ENCODE measurements at places on chromosomes 4 and X. TPM values are rescaled to one million over a fixed set of nuclear protein-coding genes. Genes with fewer than 3 reads are reported as not detected.
A peak's percentile ranks its signal among the peaks of the same experiment; 100 is the strongest.

- no peaks in the 10 kb centered on the region for H3K4me1 ChIP-seq
- DNase-seq: no peak
- H3K36me3 ChIP-seq: no peaks in the 10 kb centered on the region
These were observed 45.8 kb downstream of the TACR3 start for GRCh38 chr4:103673983-103674382.

The F8 gene
- total RNA-seq: 11.2 TPM

- no peaks in the 10 kb centered on the region for H3K36me3 ChIP-seq
- no peak overlapping the region for H3K27ac ChIP-seq
- DNase-seq: no peak
- H3K4me1 ChIP-seq: no peaks in the 10 kb centered on the region
- H3K27me3 ChIP-seq: no peaks in the 10 kb centered on the region
These were observed 36.4 kb upstream of the GPR174 start for GRCh38 chrX:79107891-79108718.

DNA sequence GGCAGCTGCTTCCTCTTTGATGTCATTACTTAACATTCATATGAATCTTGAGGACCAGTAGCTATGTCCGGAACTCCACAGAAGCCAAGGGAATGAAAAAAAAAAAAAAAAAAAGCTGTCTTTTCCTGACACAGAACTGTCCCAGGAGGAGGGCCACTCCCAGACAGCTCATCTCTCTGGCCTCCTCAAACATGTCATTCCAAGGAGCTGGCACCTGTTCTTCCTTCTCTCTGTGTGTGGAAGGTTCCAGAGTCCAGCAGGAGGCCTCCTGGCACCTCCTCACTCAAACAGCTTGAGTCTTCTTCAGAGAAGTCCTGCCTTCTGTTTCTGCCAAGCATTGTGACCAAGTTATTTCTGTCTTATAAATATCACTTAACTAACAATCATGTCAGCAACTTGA is 458.5 kb downstream of the AFF2 start:
- H3K27ac ChIP-seq: no peak overlapping the region
- no peaks in the 10 kb centered on the region for H3K36me3 ChIP-seq
- no peak overlapping the region for H3K4me3 ChIP-seq
- no peak for DNase-seq

The TNMD gene
- not detected for total RNA-seq

The DMRTC1 gene
- not detected for total RNA-seq

DNA sequence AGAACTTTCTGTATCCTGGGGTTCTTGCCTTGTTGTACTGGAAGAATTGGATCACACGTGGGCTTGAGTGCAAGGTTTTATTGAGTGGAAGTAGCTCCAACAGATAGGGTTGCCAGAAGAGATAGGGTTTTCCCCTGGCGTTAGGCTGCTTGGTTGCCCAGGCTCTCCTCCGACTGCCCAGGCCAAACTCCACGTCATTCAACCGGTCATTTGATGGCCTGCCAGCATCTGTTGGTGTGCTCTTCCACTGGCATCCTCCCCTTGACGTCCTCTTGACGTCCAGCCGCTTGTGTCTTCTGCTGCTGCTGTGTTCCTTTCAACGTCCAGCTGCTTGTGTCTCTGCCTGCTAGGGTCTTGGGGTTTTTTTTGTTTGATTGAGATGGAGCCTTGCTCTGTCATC is 340.3 kb upstream of the ZCCHC13 start:
- peaks cover 6% of the 10 kb centered on the region for H3K4me1 ChIP-seq
- H3K27me3 ChIP-seq: no peaks in the 10 kb centered on the region
- H3K4me3 ChIP-seq: no peak overlapping the region
- H3K36me3 ChIP-seq: no peaks in the 10 kb centered on the region
- no peak overlapping the region for H3K27ac ChIP-seq

- no peak for DNase-seq
- no peaks in the 10 kb centered on the region for H3K27me3 ChIP-seq
- no peak overlapping the region for H3K4me3 ChIP-seq
- no peaks in the 10 kb centered on the region for H3K36me3 ChIP-seq
These were observed 254.2 kb upstream of the NWD2 start for GRCh38 chr4:36990128-36990872.

DNA sequence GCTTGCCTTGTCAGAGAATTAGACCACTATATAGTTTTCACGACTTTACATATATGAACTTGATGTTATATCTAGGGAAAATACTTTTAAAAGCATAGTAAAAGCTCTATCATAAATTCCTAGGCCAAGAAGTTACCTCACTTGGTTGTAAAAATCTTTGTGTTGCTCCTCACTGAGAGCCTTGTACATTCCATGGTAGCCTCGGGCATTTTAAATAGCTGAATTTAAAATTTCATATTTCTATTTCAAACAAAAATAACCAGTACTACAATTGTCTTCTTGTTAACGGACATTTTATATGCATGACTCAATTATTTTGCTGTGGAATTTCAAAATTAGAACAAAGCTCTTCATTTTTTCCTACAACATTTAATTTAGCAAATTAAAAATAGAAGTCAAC is 107.6 kb downstream of the MID1 start:
- H3K36me3 ChIP-seq: no peaks in the 10 kb centered on the region
- no peaks in the 10 kb centered on the region for H3K27me3 ChIP-seq
- no peak overlapping the region for H3K4me3 ChIP-seq
- no peak for DNase-seq
- no peaks in the 10 kb centered on the region for H3K4me1 ChIP-seq

DNA sequence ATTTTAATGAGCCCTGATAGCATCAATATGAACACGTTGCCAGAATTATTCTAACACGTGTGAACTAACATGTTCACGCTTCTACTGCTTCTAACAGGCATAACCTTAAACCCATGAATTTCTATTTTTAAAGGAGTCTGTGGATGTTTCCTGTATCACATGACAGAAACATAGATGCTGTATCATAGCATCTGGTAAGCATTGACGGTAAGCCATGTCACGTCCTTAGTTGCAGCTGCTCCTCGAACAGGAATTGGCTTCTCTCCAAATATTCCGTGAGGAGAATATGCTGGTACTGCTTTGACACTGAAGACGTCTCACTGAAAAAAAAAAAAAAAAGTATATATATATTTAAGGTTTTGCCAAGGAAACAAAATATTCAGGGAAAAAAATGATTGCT is 105.1 kb upstream of the MXRA5 start:
- H3K4me3 ChIP-seq: no peak overlapping the region
- no peaks in the 10 kb centered on the region for H3K27me3 ChIP-seq
- no peaks in the 10 kb centered on the region for H3K36me3 ChIP-seq
- H3K4me1 ChIP-seq: no peaks in the 10 kb centered on the region

DNA sequence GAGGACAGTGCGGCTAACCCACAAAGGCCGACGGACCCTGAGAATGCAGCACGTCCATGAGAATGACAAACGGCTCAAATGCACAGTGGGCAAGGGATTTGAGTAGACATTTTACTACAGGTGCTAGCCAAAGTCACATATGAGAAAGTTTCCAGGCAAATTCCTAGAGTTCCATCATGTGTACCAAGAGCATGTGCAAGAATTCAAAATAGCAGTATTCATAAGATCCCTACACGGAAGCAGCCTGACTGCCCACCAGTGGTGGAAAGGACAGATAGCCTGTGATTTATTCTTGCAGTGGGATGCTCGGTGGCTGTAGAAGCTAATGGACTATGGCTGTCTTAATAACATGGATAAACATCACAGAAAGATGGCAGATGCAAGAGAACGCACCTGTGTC is 68.0 kb downstream of the RGS12 start:
- H3K4me1 ChIP-seq: no peaks in the 10 kb centered on the region
- no peak for DNase-seq
- no peaks in the 10 kb centered on the region for H3K36me3 ChIP-seq
- H3K27ac ChIP-seq: no peak overlapping the region
- no peaks in the 10 kb centered on the region for H3K27me3 ChIP-seq

The TXLNG gene
- 7.3 TPM for total RNA-seq

DNA sequence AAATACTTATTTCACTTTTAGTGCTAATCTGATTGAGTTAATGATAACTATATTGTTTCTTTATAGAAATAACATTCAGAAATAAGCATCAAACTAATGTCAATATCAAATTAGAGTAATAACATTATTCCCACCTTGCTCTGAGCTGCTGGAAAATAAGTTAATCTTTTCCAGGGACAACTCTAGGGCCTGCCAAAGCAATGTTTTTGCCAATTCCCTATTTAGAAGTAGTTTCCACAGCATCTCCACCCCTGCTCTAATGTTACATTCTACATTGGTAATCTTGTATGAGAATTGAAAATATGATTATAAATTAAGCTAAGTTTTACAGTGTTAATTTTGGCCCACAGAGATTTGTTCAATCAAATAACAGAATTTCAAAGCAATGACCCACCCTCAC is 68.3 kb downstream of the REELD1 start:
- no peaks in the 10 kb centered on the region for H3K4me1 ChIP-seq
- no peaks in the 10 kb centered on the region for H3K27me3 ChIP-seq
- no peak overlapping the region for H3K4me3 ChIP-seq
- no peak overlapping the region for H3K27ac ChIP-seq
- no peak for DNase-seq

- peaks cover 4% of the 10 kb centered on the region for H3K27me3 ChIP-seq
- H3K27ac ChIP-seq: no peak overlapping the region
- H3K4me3 ChIP-seq: no peak overlapping the region
- no peaks in the 10 kb centered on the region for H3K4me1 ChIP-seq
- H3K36me3 ChIP-seq: no peaks in the 10 kb centered on the region
These were observed 432.4 kb downstream of the DMD start for GRCh38 chrX:32778965-32779364.

GRCh38 chrX:25810202-25810601 is 327.9 kb upstream of the MAGEB18 start:
- H3K4me1 ChIP-seq: no peaks in the 10 kb centered on the region
- H3K36me3 ChIP-seq: no peaks in the 10 kb centered on the region
- no peak for DNase-seq
- no peak overlapping the region for H3K4me3 ChIP-seq
- no peak overlapping the region for H3K27ac ChIP-seq
- no peaks in the 10 kb centered on the region for H3K27me3 ChIP-seq

DNA sequence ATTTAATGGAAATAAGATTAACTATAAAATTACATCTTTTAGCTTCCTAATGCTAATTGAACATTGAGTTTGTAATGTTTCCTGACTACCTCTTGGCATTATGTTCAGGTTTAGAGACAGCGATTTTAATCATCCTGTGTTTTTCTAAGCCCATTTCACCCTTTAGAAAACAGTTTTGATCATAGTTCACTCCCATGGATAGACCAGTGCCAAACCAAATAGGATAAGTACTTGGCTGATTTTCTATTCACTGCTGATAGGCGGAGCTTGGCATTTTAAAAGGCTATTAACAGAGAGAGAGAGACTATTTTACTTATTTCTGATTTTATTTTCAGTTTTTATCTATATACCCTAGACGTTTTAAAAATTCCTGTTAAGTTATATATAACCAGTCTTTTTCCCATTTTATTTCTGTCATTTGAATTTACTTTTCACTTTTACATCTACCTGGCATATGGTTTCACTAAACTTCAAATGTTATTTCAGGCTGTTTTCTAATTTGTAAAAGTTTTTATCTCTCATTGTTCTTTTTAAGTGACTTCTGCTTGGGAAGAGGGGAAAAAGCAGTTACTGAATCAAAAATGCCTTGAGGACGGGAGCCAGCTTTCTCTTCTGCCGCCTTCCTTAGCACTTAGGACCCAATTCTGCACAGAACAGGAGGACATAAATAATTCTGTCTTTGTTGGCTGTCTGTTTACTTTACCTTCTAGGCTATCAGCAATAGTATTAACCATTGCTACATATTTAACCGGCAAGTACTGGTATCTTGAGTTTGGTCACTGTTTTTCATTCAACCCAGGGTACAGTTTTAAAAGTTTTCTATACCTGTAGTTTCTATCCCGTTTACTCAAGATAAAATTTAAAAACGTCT is 46.4 kb downstream of the SGMS2 start:
- H3K4me3 ChIP-seq: peak overlapping the region; percentile 1
- no peak for DNase-seq
- peak overlapping the region; percentile 65 for H3K27ac ChIP-seq
- no peaks in the 10 kb centered on the region for H3K36me3 ChIP-seq
- peaks cover 11% of the 10 kb centered on the region for H3K4me1 ChIP-seq

The CT55 gene
- not detected for total RNA-seq

GRCh38 chr4:158667651-158668198 is 4.0 kb downstream of the C4orf46 start:
- H3K27ac ChIP-seq: no peak overlapping the region
- DNase-seq: no peak
- no peaks in the 10 kb centered on the region for H3K27me3 ChIP-seq
- H3K4me3 ChIP-seq: no peak overlapping the region

The NUP62CL gene
- total RNA-seq: 3.3 TPM

The PAGE4 gene
- not detected for total RNA-seq

- no peaks in the 10 kb centered on the region for H3K4me1 ChIP-seq
- H3K27me3 ChIP-seq: no peaks in the 10 kb centered on the region
- DNase-seq: no peak
- peaks cover 5% of the 10 kb centered on the region for H3K36me3 ChIP-seq
These were observed 9.1 kb downstream of the CXCR3 start for GRCh38 chrX:71609095-71609750.

DNA sequence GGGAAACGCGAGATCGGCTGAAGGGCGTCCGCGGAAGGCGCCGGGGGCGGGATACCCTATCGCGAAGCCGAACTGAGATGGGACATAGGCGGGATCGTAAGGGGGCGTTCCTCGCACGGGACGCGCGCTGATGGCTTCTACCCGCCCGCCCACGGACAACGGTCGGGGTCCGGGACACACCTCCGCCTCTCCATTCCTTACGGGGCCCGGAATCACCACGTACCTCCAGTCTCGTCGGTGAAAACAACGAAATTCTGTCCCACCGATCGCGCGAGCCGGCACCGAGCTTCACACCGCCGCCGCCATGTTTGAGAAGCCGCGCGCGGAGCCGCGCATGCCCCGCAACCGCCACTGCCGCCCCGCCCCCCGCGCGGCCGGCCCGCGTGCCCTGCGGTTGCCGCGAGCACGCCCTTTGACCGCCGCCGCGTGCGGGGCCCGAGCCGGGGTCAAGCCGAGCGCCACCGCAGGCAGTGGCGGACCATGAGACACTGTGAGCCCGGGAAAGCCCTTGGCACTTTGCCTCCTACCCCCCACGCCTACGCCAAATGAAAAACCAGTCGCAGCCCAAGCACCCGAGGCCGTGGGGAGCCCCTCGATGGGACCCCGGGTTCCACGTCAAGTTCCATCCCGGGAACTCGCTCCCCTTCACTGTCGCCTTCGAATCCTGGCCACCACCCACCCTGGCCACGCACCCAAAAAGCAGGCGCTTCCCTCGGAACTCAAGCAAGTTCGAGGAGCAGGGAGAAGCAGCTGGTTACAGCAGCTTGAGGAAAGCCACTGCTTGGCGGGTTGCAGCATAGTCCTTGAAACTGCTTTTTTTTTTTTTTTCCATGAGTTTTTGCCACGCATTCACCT is at the start of gene SCML2:
TSS of gene SCML2 (minus strand) at position 320 of the 855 bp plus-strand sequence. CDS start 20,617 bp downstream, outside the sequence.
- peak within 1 kb of the TSS; percentile 54 for H3K4me3 ChIP-seq
- H3K4me1 ChIP-seq: peaks cover 3% of the 10 kb centered on the region
- no peaks in the 10 kb centered on the region for H3K36me3 ChIP-seq
- no peak within 1 kb of the TSS for H3K27ac ChIP-seq
- peak; percentile 76 for DNase-seq

- no peaks in the 10 kb centered on the region for H3K27me3 ChIP-seq
- no peaks in the 10 kb centered on the region for H3K36me3 ChIP-seq
- no peak overlapping the region for H3K4me3 ChIP-seq
- H3K4me1 ChIP-seq: no peaks in the 10 kb centered on the region
These were observed 61.8 kb downstream of the CLNK start for GRCh38 chr4:10622728-10623127.
